ENCODE measurements at places on chromosomes 2 and 18.

- DNase-seq = no peak
Measured at GRCh38 chr2:213316001-213316735, 31.9 kb downstream of the SPAG16 start.

GRCh38 chr2:45755585-45756335 is 104.3 kb downstream of the PRKCE start:
- no peak for DNase-seq

DNA sequence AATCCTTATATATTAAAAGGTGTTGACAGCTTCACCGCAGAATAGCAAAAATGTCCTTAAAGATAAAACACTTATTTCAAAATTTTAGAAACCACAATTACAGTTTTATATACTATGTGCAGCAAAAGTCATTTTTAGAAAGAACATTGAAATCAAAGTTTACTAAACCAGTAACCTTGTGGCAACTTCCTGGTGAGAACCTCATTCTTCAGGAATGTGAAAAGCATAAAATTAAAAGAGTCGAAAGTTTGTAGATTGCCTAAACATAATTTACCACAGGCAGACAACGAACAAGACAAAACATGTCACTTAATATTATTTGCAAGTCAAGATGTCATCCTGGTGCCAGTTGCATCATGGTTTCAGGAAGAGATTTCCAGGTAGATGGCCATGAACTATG is 108.3 kb upstream of the NRP2 start:
- no peak for DNase-seq

- no peak for DNase-seq
Measured at GRCh38 chr2:47299555-47299954, 103.4 kb upstream of the MSH2 start.

DNA sequence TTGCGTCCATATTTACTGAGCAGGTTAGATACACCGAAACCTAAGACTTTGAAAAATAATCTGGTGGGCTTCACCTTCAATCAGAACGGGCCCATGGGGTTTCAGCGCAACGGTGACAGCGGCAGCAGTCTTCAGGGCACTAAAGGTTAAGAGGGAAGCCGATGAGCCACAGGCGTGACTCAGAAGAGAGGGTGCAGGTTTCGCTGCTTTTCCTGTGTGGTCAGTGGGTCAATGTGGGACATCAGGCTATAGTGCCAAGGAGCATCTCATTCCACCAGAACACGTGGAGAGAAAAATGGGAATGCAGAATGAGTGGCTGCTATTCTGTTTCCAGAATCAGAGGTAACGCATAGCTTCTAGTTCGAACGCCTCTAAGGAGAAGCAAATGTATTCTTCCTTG is 8.9 kb downstream of the PTGR3 start:
- DNase-seq = no peak

- no peak for DNase-seq
Measured at GRCh38 chr2:72094701-72095100, 53.0 kb downstream of the CYP26B1 start.

GRCh38 chr2:72040629-72041571 is 106.8 kb downstream of the CYP26B1 start:
- no peak for DNase-seq

DNA sequence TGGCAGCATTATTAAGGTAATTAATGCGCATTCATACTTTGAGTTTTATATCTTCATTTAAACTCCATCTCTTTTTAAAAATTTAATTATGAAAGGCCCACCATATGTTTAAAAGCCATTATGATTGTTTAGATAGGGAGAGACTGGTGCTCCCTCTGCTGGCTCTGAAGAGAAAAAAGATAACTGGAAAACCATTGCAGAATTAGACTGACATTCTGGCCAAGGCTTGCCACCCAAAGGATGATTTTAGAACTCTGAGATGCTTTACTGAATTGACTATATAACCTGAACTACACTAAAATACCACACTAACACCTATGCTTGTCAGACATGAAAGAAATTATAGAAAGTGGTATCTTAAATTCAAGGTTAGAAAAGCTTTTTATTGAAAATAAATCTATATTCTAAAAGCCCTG is 127.6 kb upstream of the SPOPL start:
- DNase-seq = no peak

DNA sequence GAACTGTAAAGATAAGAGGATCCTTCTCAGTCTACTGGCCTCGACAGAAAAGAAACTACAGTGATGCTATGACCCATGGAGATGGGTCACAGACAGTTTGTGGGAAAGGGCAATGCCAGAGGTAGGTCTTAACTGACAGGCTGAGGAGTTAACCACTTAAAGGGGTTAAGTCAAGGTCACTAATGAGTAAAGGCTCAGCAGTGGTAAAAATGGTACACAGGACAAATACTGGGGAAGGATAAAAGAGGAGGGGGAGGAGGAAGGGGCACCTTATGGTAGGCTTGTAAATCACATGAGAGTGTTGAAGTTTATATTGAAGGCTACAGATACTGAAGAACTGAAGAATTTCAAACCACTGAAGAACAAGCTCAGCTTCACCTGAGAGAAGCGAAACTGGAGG is 9.9 kb downstream of the IER3IP1 start:
- no peak for DNase-seq

DNA sequence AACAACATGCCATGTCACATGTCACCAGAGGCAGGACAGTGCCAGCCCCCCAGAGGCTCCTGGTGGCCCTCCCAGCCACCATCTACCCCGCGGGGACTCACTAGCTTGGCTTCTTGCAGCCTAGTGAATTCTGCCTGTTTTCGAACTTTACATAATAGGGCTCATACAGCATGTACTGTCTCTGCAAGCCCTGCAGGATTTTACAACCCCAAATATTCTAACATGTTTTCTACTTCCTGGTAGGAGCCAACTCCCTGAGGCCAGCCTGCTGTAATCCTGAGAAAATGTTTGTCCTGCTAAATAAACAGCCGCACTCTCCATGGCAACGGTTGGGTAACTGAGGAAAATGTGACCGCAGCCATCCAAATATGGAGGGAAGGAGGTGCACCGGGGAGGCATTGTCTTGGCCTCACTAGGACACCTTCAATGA is 2.7 kb downstream of the PER2 start:
- DNase-seq = no peak

DNA sequence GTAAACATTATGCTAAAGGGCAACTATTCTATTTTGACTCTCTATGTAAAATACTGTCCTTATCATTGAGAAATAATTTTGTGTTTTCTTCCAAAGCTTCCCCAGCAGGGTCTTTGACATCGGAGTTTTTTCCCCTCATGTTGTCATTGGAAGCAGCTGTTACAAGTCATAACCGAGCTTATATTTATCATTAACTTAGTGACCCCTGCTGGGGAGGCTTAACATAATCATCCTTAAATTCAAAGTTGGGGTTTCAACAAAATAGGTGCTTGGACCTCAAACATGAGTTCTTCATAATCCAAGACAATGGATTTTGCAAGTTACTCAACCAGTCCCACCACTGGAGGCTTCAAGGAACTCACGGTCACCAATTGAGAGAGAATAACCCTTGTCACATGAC is 330.9 kb downstream of the DCC start:
- DNase-seq = no peak

GRCh38 chr2:143390171-143390570 is 261.0 kb downstream of the ARHGAP15 start:
- no peak for DNase-seq

- no peak for DNase-seq
Measured at GRCh38 chr2:237724811-237725478, 73.6 kb upstream of the RBM44 start.

DNA sequence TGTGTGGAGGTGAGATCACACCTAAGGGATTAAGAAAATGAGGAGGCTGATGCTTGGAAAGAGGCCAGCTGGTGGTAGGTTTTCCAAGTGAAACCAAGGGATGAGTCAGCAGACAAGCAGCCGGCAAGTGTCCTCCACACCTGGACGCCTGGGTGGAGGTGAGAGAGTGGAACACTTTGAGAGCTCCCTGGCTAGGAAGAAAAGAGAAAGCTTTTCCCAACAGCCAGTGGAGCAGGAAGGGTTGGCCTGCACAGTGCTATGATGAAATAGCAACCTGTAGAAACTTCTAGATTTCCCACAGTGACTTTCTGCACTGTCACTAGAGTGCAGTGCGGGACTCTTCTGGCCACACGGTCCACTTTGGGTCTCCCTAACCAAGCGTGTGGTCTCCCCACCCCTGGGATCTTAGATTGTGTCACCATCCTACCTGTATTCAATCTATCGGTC is 19.6 kb upstream of the IL37 start:
- DNase-seq = no peak

DNA sequence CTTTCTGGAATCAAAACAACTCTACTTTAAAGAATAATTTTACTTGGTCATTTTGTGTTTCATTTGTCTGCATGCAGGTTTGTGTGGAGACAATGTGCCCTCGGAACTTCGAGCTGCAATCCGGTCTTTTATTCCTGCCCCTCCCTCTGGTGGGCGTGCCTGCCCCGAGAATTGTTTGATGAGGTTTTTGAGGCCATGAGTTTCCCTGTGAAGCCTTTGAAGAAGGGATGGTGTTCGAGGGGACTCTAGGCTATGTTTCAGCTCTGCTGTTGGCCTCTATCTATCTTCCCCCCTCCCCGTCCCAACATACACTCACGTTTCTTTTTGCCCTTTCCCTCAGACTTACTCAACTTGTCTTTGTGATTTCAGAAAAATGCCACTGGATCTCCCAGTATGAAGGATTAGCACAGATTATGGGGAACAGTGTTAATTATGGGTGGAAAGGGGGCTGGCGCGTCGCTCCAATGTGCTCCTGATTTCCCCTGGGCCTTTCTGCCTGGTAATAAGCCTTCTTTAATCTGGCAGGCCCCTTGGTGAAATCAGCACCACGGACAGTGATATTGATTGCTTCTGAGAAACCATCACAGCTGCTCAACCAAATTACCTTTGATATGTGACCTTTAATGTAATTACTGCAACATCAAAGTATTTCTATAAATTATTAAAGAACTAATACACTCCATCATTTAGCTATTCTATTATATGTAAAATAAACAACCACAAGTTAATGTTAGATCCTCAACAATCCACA is 82.2 kb downstream of the CELF4 start:
- DNase-seq = no peak

GRCh38 chr18:74333091-74333490 is 17.5 kb downstream of the C18orf63 start:
- DNase-seq = no peak
